ENCODE measurements at places on chromosomes 13 and 19. TPM values are rescaled to one million over a fixed set of nuclear protein-coding genes. Genes with fewer than 3 reads are reported as not detected.

DNA sequence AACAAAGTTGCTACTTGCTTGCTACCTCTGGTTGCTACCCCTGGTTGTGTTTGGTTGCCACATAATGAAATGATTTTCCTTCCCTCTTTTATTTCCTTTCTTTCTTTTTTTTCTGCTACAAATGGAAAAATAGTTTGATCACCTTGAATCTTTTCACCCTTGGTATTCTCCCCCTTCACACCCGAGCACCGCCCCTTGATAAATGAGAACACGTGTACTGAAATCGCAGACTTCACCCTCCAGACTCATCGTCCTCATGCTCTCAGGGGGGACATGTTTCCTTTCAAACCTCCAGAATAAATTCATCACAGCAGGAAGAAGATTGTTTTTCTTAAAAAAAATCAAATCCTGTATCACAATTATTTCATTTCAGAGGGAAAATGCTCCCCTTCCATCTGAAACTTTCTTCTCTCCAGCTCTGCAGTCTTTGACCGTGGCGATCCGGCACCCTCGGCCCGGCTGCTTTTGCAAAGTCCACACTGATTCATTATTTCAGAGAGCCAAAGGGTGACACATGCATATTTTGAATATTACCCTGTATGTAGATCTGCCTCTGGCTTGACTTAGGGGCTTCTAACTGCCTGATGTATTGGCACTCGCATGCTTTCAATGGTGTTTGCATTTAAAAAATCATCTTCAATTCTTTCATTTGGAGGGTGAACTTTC, 222.6 kb upstream of the MAB21L1 start:
- no peak for DNase-seq

DNA sequence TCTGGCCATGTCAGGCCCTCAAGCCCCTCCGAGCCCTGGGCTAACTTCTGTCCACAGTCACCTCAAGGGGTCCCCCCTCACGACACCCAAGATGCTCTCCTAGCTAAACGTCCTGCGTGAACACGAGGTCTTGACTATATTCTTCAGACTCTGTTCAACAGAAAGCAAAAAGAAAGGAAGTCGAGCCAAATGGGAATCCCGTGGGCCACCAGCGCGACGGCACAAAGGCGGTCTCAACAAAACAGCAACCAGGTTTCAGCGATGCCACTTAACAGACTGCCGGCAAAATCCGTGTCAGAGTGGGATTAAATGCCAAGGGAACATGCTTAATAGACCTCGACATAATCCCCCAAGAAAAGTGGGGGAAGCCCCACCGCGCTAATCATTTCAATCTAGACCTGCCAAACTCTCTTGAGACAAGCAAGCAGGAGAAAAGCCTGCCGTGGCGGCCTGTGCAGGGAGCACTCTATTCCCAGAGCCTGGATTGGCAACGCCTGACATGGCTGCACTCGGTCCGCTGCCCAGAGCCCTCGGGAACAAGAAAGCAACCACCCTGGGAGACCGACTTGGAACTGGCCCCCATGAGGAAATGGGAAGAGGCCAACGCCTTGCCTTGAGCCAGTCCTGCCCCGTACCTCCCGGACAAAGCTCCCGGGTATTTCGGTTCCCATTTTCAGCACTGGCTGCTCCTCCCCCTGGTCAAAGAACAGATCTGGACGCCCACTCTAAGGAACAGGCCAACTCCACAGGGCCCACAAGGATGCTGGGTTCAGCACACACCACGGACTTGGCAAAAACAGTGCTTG, 16.0 kb downstream of the ZC3H4 start:
- DNase-seq, result no peak

DNA sequence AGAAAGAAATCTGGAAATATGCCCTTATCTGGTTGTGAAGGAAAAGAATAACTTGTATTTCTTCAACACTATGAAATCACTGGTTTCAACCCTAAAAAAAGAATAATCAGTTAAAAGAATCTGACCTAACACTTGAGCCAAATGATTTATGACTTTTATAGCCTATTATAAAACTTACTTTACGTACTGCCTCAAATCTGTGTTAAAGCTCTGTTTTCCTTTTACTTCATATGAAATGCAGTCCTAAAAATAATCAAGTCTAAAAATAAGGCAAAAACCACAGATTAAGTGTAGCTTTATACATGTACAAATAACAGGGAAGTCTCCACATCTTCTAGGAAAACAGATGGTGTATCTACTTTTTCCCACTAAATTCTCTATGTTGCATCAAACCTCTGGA, 101.3 kb downstream of the VWA8 start:
- no peak for DNase-seq

DNA sequence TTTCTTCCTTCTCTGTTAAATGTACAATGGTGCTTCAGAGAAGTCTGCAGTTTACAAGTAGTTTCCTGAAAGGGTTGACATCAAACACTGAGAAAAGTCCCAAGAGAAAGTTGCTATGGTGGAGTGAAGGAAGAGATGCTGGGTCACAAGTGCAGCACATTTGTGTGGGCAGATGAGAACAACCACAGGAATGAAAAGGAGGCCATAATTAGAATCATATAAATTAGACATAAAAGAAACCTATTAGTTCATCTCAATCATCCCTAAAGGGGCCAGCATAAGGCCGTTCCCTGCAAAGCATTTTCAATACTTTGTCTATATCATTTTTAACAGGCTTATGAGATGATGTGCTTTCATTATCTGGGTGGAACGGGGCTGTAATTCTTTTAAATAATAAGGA, 359.2 kb downstream of the IRS2 start:
- DNase-seq, result no peak

S1PR5 gene
- polyA plus RNA-seq, result 0.32 TPM

FFAR3 gene
- not detected for polyA plus RNA-seq

GRCh38 chr19:2678044-2678671, 24.3 kb downstream of the GNG7 start:
- DNase-seq, result no peak
